ENCODE measurements at places on chromosomes 16 and 17.

DNA sequence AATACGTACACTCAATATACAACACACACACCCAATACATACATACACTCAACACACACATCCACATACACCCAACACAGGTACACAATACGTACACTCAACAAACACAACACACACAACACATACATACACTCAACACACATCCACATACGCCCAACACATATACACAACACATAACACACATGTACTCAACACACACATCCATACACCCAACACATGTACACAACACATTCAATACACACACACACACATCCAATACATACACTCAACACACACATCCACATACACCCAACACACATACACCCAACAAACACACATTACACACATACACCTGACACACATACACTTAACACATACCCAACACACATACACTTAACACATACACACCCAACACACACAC, 95.9 kb downstream of the CCDC182 start:
- no peak for DNase-seq

- DNase-seq, result no peak
These were observed 319.3 kb downstream of the RBFOX1 start for GRCh38 chr16:7651803-7652570.

- no peak for DNase-seq
These were observed 36.3 kb upstream of the PRSS54 start for GRCh38 chr16:58331024-58331707.

DNA sequence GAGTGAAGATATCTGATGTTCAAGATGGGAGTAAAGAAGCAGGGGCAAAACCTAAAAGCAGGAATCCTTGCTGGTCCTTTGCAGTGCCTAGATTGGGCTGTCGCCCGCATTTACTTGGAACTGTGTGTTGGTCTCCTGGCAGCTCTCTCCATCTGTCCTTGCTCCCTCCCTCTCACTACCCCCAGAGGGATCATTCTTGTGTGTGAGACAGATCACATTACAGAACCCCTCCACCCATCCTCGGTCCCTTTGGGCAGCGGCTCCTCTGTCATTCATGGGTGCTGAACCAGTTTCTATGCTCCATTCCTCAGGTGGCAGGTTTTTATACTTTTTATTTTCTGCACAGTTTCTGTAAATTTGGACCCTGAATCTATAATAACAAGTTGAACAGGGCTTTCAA, 99.4 kb upstream of the MYOCD start:
- no peak for DNase-seq

GRCh38 chr17:29591146-29591736, 1.7 kb upstream of the ANKRD13B start:
- no peak for DNase-seq

- DNase-seq, result no peak
These were observed 151.3 kb upstream of the CNTNAP4 start for GRCh38 chr16:76125871-76126270.

GRCh38 chr17:76420356-76421043, 32.5 kb downstream of the UBE2O start:
- no peak for DNase-seq

DNA sequence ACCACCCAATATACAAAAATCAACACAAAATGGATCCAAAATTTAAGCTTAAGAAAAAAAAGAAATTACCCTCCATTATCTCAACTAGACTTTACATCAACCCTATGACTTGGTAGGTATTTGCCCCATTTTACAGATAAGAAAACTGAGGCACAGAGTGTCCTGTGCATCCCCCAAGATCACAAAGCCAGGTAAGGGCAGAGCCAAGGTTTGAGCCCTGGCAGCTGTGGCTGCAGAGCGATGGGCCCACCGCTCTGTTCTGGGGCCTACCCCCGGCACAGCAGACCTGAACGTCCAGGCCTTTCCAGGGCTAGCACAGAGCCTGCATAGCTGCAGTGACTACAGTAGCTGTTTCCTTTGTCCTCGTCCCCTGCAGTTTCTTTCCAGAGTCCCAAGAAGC, 417.6 kb downstream of the SOX9 start:
- no peak for DNase-seq

GRCh38 chr16:80570106-80570478, 29.3 kb downstream of the DYNLRB2 start:
- no peak for DNase-seq

GRCh38 chr16:85010446-85010930, 847 bp downstream of the ZDHHC7 start:
- no peak for DNase-seq

Measured in eye (tissue), 1 donor.